ENCODE measurements at places on chromosomes 5 and 9. TPM values are rescaled to one million over a fixed set of nuclear protein-coding genes. Genes with fewer than 3 reads are reported as not detected.

DNA sequence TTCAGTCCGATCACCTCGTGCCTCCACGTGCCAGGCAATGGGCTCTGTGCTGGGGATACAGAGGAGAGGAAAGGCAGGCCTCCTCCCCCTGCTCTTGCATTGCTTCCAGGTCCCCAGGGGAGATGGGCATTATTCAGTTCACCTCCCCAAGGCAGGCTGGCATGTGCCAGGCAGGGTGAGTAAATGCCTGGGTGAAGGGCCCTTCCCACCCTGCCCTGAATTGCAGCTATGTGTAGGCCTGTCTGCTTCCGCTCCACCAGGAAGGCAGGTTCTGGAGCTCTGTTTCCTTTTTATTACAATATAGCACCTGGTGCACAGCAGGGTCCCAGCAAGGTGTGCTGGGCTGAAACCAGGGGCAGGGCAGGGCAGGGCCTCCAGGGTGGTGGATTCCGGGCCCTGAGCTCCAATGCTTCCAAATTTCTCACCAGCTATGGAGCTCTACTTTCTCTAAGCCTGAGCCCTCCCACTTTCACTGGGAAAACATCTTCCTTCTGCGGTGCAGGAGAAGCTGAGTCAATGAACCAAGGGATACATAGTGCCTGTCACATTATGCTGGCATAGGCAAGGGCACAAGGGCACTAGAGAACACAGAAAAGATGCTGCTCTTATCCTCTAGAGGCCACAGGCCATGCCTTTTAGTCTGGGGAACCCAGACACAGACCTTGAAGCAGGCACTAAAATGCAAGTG, 42.0 kb downstream of the SHB start:
- no peak for DNase-seq

OR1Q1 gene
- polyA plus RNA-seq = not detected

DNA sequence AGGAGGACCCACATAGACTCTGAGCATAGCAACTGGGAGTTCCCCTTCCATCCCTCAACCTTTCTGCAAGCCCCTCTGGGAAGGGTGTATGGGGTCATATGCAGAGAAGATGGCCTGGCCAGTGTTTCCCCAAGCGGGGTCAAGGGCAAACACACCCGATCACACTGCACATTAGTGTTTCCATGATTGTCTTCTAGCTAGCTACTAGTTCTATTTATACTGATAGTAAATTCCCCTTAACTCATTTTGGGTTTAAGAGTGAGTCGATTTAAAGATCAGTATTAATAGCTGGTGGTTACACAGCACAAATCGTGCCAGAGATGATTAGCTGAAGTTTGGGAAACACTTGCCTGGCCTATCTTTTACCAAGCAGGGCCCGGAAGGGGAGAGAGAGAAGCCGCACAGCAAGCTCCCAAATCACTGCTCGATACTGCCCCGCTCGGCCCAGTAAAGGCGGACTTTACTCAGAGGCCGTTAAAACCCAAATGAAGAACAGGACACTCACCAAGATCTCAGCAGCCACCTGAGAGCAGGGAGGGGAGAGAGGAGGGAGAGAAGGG, 29.4 kb upstream of the TNIP1 start:
- DNase-seq = no peak

APBA1 gene
- polyA plus RNA-seq = 16.9 TPM

ZNF782 gene
- 6.7 TPM for polyA plus RNA-seq

IL9 gene
- polyA plus RNA-seq = not detected

DNAJC18 gene
- polyA plus RNA-seq = 33.5 TPM

- DNase-seq = no peak
These were observed 779 bp downstream of the PKN3 start for GRCh38 chr9:128702949-128703615.

PTPN3 gene
- polyA plus RNA-seq = 42.9 TPM

LCNL1 gene
- 0.08 TPM for polyA plus RNA-seq

DNA sequence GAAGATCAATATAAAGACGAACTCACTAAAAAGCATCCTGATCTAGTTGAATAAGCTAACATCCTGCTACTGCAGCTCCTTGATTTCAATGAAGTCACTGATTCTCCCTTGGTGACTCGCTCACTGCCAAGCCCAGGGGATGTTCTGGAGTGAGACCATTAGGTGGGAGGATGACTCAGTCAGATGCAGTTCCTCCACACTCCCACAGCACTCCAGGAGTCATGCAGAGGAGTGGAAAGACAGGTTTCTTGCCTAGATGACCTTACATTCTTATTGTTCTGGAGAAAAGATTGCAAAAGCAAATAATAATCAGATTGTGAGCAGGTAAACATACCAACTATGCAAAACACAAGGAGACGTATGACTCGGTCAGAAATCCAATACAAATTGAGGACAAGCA, 15.3 kb downstream of the GCNT4 start:
- no peak for DNase-seq

DNA sequence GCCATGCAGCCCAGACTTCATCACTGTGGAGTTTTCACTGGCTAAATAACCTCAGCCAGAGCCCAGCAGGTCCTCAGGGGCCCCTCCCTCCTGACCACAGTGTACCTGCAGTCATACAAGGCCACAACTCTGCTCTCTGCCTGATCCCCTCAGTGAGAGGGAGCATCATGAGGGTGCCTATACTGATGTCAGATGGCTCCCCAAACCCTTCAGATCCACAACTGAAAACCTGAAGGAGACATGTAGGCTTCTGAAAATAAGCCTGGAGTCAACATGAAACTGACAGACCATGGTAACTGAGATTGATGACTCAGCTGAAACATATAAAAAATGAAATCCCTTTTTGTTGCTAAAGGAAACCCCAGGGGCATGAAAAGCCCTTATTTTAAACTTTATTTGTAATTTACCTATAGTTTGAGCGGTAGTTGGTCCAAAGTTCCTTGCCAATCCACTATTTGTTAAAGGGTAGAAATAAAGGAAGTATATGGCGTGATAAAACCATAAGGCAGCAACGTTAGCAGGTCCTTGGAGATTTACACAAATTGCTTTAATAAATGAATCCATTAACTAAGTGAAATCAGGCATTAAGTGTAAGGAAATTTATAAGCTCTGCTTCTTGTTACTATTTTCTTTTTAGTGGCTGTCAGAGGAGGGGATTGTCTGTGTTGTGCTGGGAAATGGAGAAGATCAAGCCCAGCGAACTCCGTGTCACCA, 68.3 kb downstream of the FGF1 start:
- no peak for DNase-seq

LCN10 gene
- polyA plus RNA-seq = 1.5 TPM

RAB14 gene
- 130 TPM for polyA plus RNA-seq

GRCh38 chr9:73132034-73132776, 19.5 kb upstream of the ANXA1 start:
- peak; percentile 51 for DNase-seq

GRCh38 chr9:131918481-131918880, 161.2 kb downstream of the MED27 start:
- no peak for DNase-seq

PCDHGB5 gene
- polyA plus RNA-seq = 9.7 TPM

GABRA1 gene
- not detected for polyA plus RNA-seq

DNA sequence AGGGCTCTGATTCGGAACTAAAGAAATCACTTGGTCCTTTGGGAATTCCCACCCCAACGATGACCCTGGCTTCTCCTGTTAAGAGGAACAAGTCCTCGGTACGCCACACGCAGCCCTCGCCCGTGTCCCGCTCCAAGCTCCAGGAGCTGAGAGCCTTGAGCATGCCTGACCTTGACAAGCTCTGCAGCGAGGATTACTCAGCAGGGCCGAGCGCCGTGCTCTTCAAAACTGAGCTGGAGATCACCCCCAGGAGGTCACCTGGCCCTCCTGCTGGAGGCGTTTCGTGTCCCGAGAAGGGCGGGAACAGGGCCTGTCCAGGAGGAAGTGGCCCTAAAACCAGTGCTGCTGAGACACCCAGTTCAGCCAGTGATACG, 83.4 kb downstream of the GOLPH3 start:
- DNase-seq = no peak

DNA sequence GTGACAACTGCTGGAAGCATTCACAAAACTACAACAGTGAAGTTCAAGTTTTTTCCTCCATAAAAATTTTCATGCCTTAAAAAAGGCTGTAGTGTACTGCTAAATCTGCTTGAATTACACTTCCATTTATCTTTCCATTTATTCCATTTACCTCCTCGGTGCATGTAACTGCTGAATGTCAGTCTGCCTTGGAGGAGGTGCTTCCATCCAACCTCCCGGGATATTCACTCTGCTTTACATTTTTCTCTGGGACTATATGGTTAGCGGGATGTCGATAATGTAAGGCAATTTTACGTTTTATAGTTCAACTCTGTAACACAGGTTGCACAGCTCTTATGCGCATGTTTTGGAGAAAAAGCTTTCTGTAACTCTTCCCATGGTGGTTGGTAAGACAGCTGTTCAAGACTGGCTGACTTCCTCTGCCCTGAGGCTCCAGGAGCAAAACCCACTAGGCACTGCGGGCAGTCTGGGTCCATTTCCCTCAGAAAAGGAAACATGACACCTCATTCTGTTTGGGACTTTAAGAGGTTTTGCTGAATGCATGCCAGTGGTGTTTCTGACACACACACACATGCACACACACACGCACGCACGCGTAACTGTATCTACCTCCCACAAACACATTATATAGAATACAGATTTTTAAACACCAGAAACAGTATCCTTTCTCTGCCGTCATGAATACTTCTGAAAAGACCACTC, 66.1 kb downstream of the SPTLC1 start:
- DNase-seq = no peak

N4BP3 gene
- 5.2 TPM for polyA plus RNA-seq

DNA sequence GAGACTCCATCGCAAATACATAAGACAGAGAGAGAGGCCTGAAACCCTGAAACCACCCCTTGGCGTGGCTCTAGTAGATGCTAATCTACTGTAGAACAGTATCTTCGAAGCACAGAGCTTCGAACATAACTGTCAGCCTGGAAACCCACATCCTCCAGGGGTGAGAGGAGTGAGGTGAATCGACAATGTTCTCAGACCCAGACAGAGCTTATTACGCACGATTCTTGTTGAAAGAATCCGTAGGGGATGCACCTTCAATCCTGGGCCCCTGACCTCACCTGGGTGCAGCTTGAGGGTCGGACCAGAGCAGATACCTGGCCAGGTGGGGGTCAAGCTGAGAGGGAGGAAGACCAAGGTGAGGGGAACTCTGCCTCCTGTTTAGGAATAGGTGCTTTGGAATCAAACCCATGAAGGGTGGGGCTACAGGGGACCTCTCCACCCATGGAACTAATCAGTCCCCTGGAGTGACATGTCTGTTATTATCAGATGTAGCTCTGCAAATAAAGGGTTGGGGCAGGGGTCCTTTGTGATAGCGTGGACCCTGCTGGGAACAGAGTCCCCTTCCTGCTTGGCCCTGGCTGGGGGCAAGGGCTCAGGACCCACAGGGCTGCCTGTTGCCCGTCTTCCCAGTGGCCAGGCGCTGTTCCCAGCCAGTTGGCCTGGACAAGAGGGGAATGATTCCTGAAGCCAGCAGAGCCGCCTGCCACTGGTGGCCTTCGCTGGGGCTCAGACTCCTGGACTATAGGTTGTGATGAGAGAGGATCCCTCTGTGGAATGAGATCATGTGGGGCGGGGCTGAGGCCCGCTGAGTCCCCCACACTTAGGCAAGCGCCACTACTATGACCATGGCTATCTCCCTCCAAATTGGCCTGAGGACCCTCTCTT, 41.2 kb downstream of the DBH start:
- DNase-seq = no peak

- no peak for DNase-seq
These were observed 12.2 kb upstream of the ZNF367 start for GRCh38 chr9:96430377-96430776.

- no peak for DNase-seq
These were observed 227.7 kb upstream of the GRAMD2B start for GRCh38 chr5:126195410-126196100.

DNA sequence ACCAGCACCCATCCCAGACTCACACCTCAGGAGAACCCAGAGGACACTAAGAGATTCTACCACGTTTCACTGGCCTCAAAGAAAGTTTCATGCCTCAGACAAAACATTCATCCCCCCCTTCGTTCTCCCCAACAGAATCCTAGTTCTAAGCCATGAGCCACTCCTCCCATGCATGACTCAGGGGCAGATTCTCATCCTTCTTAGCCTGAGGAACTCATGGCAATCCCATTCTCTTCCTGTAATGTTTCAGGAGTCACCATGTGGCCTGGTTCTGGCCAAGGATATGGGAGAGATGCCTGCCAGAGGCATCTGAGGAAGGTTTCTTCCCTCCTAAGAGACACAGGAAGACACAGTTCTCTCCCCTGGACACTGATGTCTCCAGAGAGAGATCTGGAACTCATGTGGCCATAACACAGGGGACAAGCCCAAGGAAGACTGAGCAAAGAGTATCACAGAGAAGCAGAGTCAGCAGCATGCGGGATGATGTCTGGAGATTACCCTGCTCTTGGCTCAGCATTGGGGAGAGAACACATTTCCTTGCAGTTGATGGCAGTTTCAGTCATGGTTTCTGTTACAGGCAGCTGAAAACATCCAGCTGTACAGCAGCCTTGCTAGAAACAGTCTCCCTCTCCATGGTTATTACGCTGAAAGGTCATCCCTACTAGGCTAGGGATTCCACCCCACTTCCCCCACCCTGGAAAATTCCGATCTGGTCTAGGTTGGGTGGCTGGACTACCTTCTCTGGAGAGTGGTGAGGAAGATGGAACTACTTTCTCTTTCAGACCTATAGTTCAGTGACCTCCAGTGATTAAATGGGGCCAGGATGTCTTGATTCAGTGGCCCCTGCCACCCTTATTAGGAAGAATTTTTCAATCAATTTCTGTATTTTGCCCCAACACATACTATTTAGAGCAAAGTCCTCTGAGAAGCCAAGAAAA, 115.4 kb downstream of the ZNF608 start:
- no peak for DNase-seq

DNA sequence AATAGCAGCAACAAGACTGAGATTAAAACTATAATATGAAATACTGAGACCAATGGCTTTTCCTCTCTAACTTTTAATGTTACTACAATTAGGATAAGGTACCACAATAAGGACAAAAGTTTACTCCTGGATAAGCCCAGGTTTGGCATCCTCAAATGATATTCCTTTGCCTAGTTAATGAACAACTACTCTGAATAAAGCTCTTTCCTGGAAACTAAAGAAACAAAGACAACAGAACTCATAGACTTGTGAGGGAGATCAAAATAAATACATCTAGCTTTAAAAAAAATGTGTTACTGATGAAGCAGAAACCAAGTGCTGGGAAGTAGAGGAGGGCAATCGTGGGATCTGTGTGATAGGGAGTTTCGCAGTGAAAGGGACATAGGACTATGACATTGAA, 19.3 kb upstream of the RAPGEF6 start:
- DNase-seq = no peak

DNA sequence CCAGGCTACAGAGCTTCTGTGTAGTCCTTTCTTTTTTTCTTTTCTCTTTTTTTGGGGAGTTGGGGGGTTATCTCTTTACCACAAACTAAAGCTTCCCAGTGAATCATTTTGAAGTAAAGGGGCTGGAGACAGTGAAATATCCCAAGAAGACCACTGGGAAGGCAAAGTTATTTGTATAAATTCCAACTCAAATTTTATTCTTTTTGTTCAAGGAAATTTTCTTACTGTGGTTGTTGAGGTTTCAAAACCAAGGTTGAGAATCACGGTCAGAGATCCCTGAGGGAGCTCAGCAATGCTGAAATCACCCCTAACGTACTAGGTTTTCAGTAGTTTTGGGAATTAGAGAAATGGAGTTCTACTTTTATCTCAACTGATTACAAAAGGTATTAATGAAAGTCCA, 175.7 kb downstream of the ARHGEF28 start:
- no peak for DNase-seq

CKMT2 gene
- 6.0 TPM for polyA plus RNA-seq

GRCh38 chr9:133932181-133932580, 59.9 kb downstream of the VAV2 start:
- no peak for DNase-seq

All from right renal pelvis (tissue), 4 donors.